Progenitor cell of endocrine pancreas (in vitro differentiated cells): ENCODE measurements at places on chromosomes 6 and 20. TPM values are rescaled to one million over a fixed set of nuclear protein-coding genes. Genes with fewer than 3 reads are reported as not detected.

The WFDC6 gene
- not detected in 2 replicates for total RNA-seq

The FUT9 gene
- total RNA-seq: 1.5 and 1.6 TPM in 2 replicates

The RNASET2 gene
- 27.9 and 29.8 TPM in 2 replicates for total RNA-seq

The GHRH gene
- total RNA-seq: 0.75 TPM in 1 of 2 replicates, not detected in the other

The AKAP12 gene
- total RNA-seq: 10.6 and 19.3 TPM in 2 replicates

The SLC17A1 gene
- total RNA-seq: 0.49 TPM in 1 of 2 replicates, not detected in the other

The MAP7 gene
- total RNA-seq: 90.3 and 101 TPM in 2 replicates

The SYNGAP1 gene
- total RNA-seq: 59.9 and 60.3 TPM in 2 replicates

The ENPP4 gene
- total RNA-seq: 11.5 and 11.9 TPM in 2 replicates

The GABRR2 gene
- total RNA-seq: 0.47 and 0.53 TPM in 2 replicates

The BHLHE23 gene
- not detected in 2 replicates for total RNA-seq

The SOX4 gene
- 274 and 293 TPM in 2 replicates for total RNA-seq

The CLPSL1 gene
- not detected in 2 replicates for total RNA-seq

The FAM184A gene
- 20.9 and 23.0 TPM in 2 replicates for total RNA-seq

The QKI gene
- total RNA-seq: 88.4 and 97.3 TPM in 2 replicates
